Activated CD4-positive, alpha-beta T cell treated with anti-CD3 and anti-CD28 coated beads, Interleukin-2, amount 10 ng/mL, durations not matched to agents 7 days and 5 days (primary cell): ENCODE measurements at places on chromosomes 6 and 20. TPM values are rescaled to one million over a fixed set of nuclear protein-coding genes. Genes with fewer than 3 reads are reported as not detected.

DNA sequence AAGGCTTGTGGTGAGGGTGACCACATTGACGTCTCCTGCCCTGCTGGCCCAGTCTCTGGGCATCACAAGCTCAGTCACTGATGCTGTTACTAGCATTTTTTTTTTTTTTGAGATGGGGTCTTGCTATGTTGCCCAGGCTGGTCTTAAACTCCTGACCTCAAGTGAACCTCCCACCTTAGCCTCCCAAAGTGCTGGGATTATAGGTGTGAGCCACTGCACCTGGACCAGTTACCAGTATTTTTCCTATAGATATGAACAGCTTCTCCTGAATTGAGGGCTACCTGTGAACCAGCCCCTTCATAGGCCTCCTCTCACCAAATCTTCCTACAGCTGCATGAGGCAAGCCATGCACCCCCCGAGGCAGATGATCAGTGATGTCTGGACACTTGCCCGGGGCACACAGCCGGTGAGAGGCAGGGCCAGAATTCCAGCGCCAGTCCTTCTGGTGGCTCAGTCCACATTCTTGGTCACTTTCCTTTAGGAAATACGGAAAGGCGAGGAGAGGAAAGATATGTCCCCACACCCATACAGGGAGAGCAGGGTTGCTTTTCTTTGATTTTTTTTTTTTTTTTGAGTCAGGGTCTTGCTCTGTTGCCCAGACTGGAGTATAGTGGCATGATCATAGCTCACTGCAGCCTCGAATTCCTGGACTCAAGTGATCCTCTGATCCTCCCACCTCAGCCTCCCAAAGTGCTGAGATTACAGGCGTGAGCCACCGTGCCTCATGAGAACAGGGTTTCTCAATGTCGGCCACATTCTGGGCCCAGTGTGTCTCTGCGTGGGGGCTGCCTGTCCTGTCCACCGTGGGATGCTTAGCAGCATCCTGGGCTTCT is 50.7 kb downstream of the UBE2V1 start:
- no peak for DNase-seq

The TFAP2A gene
- total RNA-seq, result not detected

DNA sequence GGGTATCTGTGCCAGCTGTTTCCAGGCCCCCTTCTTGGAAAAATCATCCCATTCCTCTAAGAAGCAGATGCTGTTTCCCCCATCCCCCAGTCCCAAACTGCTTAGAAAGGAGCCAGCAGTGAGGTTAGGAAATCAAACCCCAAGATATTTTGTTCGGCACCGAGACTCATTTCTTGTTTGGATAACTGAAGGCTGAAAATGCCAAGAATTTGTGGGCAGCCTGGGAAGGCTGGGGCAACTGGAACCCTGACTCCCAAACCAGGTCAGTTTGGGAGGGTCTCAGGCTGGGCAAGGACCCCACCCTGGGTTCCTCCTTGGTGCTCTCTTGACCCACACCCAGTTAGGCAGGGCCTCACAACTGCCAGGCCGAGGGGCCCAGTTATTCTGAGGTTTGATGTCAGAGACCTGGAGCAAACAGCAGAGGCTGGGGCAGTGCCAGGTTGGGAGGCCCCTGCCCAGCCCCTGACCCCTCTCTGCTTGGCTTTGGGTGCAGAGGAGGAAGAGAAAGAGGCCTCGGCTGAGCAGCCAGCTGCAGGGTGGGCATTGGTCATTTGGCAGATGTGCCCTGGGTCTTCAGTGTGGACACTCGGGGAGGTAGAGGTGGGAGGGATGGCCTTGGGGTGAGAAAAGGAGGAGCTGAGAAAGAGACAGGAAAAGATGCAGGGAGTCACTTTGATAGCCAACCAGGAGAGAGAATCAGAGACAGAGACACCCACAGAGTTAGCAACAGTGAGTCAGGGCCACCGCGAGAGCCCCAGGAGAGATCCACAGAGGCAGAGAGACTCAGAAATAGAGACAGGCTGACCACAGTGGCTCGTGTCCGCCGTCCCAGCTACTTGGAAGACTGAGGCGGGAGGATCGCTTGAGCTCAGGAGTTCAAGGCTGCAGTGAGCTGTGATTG is 5.0 kb downstream of the ANGPT4 start:
- no peak for DNase-seq

GRCh38 chr6:33406126-33406525 is 4.7 kb upstream of the PHF1 start:
- no peak for DNase-seq

- DNase-seq, result no peak
Measured at GRCh38 chr6:112389842-112390241, 42.7 kb downstream of the RFPL4B start.

The BMP6 gene
- total RNA-seq, result not detected

GRCh38 chr6:129267028-129267427 is 384.1 kb downstream of the LAMA2 start:
- DNase-seq, result no peak

The OOEP gene
- 0.57 TPM for total RNA-seq

- DNase-seq, result no peak
Measured at GRCh38 chr6:157648561-157648960, 174.5 kb upstream of the SNX9 start.

The SH3BGRL2 gene
- total RNA-seq, result 0.12 TPM

DNA sequence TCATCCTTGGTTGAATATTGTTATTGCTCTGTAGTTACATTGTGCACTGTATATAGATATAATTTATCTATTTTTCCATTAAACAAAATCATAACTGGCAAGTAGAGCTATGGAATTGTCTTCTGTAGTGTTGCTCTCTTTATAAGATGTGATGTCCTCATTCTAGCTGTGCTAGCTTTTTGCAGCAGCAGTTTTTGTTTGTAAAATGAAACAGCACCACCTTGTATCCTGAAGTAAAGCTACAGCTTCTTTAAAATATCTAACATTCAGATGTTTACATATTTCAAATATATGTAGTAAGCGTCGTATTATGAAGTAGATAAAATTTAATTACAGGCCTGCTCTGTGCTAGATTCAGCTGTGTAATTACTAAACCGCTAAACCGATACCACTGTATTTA is 328.8 kb upstream of the MANEA start:
- no peak for DNase-seq

The AGER gene
- total RNA-seq, result 45.4 TPM
